ENCODE measurements at places on chromosomes 12 and 14.
A peak's percentile ranks its signal among the peaks of the same experiment; 100 is the strongest.

DNA sequence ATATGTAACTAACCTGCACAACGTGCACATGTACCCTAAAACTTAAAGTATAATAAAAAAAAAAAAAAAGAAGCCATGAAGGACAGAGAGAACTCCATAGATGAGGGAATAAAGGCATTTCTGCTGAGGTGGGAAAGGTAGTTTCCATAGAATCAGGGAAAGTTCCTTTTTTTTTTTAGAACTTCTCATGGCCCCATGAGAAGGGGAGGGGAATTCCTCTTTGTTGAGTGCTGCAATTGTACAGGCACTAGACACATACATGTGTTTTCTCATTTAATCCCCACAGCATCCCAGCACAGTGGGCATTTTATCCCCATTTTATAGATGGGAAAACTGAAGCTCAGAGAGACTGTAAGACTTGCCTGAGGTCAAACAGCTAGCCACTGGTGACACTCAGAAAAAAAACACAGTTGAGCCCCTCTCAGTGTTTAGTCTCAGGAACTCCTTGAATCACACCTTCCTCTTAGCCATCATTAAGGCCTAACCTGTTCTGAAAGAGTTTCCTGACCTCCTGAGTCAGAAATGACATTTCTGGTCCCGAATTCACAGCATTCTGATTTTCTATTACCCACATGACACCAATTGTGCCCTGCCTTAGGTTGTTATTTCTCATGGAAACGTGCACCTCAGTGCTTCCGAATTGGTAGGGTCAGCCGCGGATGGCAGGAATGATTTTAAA, 189.3 kb upstream of the G2E3 start:
- no peak for DNase-seq

DNA sequence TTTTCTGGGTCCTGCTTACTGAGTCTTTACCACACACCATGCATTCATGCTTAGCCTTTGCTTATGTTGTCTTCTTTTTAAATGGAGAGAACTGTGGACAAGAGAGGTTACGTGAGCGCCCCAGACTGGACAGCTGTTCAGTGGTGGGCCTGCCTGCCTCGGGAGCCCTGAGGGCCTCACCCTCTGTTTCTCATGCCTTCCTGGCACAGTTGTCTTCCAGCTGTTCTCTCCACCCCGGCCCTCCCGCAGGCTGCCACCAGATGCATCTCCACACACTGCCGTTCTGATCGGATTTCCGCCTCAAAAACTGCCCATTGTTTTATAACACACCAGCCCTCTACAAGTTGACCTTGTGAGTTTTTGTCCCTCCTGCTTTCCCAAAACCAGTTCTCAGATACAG, 100.8 kb downstream of the SAMD4A start:
- no peak for DNase-seq

- no peak for DNase-seq
These were observed 114.8 kb downstream of the MON2 start for GRCh38 chr12:62581288-62582064.

GRCh38 chr14:28867571-28867970, 101.0 kb downstream of the FOXG1 start:
- no peak for DNase-seq

DNA sequence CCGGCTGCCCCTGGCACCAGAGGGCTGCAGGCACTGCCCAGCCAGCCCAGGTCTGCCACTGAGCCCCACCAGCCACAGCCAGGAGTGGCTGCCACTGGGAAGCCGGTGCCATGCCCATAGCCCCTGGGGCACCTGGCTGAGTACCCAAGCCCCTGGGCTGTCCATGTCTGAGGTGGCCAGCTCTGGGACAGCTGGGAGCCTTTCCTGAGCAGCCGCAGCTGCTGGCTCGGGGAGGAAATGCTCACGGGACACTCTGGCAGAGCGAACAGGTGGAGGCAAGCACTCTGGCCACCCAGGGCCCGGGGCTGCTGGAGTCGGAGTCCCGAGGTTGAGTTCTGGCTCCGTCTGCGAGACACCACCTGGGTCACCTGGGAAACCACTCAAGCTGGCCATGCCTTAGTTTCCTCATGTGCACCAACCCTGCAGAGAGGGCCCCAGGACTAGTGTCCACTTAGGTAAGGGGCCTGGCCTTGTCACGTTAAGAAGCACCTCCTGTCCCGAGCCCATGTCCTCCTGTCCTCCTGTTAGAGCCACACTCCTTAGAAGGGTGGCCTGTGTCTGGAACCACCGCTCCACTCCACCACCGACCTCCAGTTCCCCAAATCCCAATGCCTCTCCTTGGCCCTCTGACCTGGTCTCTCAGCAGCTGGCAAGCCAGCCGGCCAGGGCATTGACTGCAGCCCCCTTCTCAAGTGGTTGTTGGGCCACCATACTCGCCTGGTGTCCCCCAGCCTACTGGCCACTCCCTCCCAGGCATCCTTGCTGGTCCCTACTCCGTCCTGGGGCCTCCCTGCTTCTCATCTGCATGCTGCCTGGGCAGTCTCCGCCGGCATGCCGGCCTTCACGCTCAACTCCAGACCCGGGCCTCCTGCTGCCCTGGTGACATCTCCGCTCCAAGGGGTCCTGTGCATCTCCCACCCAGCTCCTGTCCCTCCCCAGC, 45.3 kb downstream of the BEGAIN start:
- no peak for DNase-seq

DNA sequence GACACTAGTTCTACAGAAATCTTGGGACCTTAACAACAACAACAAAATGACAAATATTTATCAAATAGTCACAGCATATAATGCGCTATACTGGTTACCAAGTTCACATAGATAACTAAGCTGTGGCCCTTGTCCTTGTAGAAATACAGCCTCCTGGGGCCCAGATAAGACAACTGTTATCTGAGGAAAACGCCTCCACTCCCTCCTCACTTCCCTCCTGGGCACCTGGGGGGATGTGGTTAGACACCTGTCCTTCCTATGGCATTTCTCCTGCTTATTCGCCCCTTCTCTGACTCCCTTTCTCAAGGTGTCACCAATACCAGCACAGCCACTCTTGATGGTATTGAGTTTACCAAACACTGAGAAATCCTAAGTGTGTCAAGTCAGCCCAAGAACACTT, 419.4 kb downstream of the RAD51B start:
- no peak for DNase-seq

DNA sequence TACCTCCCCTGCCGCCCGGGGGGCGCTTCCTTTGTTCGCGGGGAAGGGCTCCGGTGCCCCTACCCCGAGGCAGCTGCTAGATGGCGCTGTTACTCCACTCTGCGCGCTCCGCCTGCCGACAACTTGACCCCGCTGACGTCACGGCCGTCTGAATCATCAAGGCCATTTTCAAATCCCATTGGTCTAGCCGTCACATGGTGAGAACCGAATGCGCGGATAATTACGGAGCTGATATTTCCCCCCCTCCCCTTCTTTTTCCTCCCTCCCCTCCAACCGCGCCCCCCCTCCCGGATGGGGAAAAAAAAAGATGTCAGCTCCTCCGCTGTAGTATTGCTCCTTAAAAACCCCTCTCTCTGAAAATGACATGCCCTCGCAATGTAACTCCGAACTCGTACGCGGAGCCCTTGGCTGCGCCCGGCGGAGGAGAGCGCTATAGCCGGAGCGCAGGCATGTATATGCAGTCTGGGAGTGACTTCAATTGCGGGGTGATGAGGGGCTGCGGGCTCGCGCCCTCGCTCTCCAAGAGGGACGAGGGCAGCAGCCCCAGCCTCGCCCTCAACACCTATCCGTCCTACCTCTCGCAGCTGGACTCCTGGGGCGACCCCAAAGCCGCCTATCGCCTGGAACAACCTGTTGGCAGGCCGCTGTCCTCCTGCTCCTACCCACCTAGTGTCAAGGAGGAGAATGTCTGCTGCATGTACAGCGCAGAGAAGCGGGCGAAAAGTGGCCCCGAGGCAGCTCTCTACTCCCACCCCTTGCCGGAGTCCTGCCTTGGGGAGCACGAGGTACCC, at the start of gene HOXC10:
Gene HOXC10, plus strand, starts transcription at position 246 of the 791 bp plus-strand sequence. Its CDS starts 114 bp downstream, at position 360.
- DNase-seq = peak; percentile 29

- no peak for DNase-seq
These were observed 550 bp downstream of the TEAD4 start for GRCh38 chr12:2959505-2960389.

DNA sequence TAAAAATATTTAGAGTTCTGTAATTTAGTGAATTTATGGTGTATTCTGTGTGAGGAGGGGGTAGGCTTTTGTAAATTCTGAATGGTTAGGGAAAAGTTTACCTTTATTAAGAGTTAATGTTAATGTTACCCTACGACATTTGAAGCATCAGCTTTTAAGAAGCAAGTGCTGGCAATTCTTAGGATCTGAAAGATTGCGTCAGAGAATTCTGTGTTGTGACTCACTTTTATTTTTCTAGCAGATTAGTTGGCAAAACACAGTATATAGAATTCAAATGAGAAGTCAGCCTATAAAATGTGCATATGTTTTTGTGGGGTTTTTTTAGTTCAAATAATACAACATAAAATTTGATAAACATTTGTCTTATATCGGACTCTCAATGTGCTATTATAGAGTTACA, 97.6 kb downstream of the RAD52 start:
- no peak for DNase-seq

DNA sequence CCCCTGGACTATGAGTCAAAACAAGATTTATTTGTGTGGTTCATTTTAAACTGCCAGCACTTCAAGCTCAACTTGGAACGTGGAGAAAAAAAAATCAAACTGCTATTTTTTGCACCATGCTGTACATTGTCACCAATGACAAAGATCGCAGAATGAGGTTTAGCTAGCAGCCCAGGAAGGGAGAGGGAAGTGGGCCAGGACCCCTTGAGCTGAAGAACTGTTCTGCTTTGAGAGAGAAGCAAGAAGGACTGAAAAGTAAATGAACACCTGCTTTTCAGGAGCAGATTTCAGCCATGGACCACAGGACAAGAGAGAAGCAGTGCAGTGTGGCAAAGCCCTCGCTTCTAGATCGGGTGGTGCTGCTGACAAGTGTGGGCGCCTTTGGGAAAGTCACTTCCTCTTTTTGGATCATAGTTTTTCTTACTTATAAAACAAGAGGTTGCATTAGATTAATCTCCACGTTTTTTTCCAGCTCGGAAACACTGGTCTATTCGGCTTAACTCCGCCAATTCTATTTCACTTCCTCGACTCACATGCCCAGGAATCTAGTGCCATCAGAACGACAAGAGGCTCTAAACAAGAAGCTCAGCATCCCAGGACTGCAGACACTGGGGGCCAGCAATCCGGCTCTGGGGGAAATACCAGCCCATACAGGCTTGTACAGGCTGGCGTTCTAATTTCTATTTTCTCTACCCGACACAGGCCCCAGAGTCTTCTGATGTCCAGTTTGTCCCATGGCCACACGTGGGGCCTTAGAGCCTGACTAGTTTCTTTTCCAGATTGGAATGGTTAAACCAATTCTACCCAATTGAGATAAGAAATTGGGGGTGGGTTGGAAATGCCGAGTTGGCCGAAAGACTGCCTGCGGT, 129.9 kb downstream of the CRACR2A start:
- DNase-seq = no peak

DNA sequence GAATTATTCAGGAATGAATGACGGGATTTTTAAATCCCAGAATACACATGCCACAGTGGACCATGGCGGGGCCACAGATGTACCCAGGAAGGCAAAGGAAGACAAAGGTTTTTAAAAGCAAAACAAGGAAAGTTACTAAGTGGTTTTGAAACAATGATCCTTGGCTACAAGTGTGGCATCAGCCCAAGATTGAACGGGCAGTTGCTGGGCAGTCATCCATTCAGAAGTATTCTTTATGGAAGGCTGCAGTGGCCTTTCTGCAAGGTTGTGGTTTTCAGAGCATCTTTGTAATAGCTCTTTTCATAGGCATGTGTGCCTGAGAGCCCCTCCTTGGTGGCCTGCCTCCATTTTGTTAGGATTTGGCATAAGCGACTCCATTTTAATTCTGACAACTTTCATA, 13.4 kb upstream of the IFI27 start:
- no peak for DNase-seq

DNA sequence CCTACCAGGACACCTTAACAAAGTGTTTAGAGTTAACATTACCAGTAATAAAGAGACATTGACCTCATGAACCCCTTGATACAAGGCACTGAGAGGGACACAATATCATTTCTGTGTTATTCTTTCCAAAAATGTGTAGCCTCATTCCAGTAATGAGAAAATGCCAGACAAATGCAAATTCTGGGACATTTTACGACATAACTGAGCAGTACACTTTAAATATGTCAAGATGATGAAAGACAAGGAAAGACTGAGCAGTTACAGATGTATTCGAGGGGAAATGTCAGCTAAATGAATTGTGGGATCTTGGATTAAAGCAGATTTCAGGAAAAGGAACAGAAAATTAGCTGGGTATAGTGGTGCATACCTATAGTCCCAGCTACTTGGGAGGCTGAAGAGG, 255.6 kb downstream of the ERC1 start:
- DNase-seq = no peak

DNA sequence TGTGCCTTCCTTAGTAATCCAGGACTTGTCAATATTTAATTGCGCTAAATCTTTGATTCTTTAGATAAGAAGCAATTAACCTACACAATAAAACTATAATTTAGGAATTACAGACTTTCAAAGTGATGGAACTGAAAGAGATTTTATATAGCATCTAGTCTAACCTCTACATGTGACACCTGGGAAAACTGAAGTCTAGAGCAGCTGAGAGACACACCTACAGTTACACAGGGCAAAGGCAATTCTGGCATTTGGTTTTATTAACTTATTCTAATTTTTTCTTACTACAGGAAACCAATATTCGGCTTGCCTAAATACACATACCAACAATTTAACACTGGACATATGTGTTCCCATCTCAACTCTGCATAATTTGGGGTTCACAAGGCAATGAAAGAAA, 196.5 kb downstream of the STXBP6 start:
- DNase-seq = no peak

- no peak for DNase-seq
These were observed 69.9 kb downstream of the PTHLH start for GRCh38 chr12:27902651-27903050.

GRCh38 chr14:30194741-30195148, 267.1 kb upstream of the PRKD1 start:
- DNase-seq = no peak

DNA sequence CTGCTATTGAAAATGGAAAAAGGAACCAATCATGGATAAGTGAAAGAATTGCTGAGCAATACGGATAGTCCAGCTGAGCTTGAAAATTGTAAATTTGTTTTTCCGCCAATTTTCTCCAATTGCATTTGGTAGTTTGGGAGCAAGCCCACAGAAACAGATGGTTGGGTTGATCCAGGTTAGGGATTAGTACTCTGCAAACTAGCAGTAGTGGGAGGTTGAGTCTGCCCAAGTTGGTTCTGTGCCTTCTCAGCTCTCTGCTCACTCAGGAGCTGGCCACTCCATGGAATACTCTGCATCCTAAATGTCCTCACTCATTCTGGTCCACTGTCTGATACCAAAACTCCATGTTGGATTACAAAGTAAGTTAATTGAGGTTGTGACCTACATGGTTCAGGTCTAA, 361.1 kb upstream of the ATP2B1 start:
- no peak for DNase-seq

All from stimulated activated CD4-positive, alpha-beta T cell treated with anti-CD3 and anti-CD28 coated beads, TNF-alpha, amount 100 ng/mL, for 1 hour (primary cell).